Activated CD4-positive, alpha-beta T cell treated with anti-CD3 and anti-CD28 coated beads, Interleukin-2, amount 50 U/mL, for 16 hours (primary cell): ENCODE measurements at places on chromosomes 3 and 15.
A peak's percentile ranks its signal among the peaks of the same experiment; 100 is the strongest.

DNA sequence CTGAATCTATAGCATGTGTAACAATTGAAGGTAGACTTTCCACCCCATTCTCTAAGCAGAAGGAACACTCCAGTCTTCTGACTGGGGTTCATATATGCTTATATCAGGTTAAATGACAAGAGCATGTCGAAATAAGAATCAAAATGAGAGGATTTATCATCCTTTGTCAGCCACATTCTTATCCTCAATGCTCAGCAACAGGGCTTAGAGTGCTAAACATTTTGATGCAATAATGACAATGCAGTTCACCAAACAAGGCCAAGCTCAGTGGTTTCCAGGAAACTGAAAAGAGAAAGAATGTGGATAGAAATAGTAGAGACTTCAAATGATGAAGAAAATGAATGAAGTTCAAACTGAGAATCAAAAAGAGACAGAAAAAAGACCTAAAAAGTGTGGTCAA is 78.0 kb downstream of the FSIP1 start:
- DNase-seq, result no peak

DNA sequence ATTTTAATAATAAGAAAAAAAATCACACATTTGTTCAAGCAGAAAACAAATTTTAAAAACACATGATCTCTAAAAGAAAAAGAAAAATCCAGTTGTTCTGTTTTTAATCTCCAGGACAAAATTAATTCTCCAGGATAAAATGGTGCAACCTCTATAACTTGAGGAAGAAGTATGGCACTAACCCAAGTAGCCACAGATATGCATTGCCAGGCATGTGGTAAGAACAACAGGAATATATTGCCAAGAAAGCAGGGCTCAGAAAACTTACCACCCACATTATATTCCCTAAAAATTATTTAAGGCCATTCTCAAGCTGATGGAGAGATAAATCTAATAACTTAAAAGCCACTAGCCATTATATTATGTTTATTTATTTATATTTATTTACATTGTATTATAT is 295.7 kb upstream of the TMCO5A start:
- no peak for DNase-seq

DNA sequence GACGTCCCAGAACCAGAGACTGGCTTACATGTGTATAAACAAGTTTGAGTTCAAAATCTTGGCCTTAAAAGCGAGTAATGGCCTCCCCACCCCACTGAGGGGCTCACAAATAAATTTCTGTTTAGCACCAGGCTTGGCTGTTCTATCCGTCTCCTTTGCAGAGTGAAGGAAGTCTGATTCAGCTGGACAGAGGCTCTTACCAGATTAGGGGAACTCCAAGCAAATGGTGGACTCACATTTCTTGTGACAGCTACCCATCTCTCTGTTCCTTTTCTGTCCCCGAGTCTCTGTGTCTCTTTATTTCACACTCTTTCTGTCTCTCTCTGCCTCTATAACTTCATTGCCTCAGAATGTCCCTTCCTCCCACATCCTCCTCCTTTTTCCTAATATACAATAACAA is 62.7 kb downstream of the DGKG start:
- DNase-seq, result no peak

DNA sequence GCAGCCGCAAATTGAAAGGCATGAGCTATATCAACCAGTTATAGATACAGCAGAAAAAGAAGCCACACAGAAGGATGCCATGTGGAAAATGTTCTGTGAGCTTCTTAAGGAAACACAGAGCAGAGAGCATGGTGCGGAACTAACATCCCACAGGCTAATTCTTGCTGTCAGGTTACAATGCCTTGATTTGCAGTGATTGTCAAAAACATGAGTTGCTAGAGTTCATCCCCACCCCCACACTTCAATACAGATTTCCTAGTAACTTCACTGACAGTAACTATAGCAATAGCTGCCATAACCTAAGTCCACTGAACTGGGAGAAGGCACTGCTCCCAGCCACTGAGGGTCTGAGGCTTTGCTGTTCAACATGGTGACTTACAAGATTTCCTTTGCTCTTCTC is 821.6 kb downstream of the SQOR start:
- no peak for DNase-seq

GRCh38 chr3:39327053-39327745 is 2.3 kb upstream of the CCR8 start:
- DNase-seq, result peak; percentile 38

GRCh38 chr3:127817406-127817841 is 4.9 kb downstream of the MGLL start:
- no peak for DNase-seq
